ENCODE measurements at places on chromosomes 6 and 20. TPM values are rescaled to one million over a fixed set of nuclear protein-coding genes. Genes with fewer than 3 reads are reported as not detected.

The PTGIS gene
- 77.7 TPM for total RNA-seq

The TTLL9 gene
- total RNA-seq: 1.4 TPM

DNA sequence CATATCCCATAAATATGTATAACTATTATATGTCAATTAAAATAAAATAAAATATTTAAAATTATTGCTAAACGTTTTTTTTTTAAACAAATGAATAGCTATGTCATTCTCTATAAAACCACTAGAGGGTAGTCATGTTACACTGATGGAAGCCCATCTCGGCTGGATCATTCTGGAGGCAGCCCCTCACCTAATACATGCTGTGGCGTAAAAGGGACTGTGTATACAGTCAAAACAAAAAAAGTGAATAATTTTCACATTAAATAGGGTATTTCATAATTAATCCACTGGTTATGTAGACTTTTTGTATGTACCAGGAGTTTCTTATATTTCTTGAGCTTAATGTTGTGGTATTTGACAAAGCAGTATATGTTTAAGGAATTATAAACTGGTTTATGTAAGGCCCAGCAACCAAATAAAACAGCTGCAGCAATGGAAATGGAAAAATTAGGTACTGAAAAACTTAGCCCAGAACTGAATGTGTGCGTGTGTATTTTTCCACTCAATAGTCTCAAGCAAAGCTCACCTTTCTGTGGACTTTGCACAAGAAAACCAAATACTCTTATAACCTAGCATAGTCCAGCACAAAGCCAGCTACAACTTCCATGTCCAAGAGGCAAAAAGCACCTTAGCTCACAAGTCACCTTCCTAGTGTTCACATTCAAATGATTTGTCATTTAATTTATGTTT is 81.7 kb downstream of the COL9A1 start:
- DNase-seq: no peak

The DEFB118 gene
- total RNA-seq: not detected

The FARS2 gene
- total RNA-seq: 12.5 TPM

DNA sequence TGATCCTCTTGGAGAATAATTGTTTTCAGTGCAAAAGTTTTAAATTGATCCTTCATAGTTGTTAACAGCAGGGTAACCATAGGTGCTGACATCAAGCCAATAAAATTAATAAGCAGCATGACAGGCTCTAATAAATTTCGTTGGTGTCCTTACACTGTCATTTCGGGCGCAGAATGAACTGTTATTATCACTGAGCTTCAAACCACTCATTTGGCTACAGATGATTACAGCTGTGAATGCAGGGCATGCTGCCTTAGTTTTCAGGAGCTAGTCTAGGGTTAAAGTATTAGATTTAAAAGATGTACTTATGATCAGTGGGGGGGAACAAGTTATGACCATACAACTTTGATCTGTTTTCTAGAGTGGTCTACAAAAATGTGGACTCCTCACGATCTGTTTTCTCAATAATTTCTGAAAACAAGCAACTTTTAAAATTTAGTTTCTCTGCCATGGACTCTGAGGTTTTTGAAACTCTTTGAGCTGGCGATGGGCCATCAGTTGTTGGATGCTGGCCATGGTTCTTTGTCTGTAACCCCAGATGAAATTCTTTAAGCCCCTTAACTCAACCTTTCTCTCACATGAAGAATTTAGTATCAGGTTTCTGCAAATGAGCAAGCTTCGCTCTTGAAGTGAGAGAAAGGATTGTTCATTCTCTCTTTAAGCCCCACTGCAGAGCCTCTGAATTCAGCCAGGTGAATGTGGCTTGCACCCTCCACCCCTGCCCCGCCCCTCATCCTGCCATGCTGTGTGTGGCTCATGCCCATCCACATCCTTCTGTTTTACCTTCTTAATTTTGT is 99.1 kb upstream of the MTHFD1L start:
- no peak for DNase-seq

DNA sequence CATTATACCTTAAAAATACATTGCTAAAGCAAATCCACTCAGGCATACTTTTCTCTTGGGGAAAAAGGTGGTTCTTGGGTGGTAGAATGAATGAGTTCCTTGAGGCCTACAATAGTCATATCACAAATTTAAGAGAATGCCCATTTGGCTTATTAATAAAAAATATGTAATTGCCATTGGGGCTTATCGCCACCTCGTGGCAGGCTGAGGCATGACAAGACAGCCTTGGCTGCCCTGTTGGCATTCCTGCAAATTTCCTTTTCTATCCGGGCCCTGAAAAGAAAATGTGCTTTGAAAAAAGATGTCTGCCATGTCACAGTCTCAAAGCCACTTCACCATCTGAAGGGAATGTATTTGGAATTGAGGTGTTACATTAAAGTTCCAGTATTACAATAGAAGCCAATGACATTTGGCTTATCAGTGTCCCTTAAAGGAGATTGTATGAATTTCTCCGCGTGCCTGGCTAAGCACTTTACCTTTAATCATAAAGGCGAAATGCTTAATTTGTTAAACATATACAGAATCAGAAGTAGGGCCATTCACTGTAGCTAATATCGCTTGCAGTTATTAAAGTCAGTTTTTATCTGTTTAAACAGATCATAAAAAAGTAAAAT is 188.3 kb upstream of the ZFP64 start:
- no peak for DNase-seq

The OVOL2 gene
- not detected for total RNA-seq

DNA sequence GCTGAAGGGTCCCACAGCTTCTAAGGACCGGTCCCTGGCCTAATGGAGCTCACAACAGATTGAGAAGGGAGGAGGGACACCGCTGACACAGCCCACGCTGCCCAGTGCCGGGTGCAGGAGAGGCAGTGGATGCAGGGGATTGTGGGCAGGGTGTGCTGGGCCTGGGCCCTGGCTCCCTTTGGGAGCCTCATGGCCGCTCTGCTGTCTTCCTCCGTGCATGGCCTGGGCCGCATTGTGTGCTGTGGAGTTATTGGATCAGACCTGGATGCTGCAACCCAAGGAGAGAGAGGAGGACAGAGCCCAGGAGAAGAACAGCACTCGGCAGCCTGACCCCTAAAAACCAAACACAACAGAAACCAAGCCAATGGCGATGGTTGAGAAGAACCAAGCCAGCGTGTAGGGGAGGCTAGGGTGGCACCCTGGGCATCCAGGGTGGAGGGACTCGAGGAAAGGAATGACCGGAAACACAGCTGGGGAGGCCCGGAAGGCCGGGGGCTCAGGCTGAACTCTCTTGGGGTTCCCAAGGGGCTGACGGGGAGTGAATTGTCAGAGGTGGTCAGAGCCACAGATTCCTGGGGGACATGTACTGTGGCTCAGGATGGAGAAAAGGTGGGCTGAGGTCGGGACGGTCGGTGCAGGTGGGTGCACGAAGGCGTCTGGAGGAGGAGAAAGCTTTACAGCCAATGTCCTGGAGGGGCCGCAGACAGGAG is 41.0 kb downstream of the ERMARD start:
- no peak for DNase-seq

DNA sequence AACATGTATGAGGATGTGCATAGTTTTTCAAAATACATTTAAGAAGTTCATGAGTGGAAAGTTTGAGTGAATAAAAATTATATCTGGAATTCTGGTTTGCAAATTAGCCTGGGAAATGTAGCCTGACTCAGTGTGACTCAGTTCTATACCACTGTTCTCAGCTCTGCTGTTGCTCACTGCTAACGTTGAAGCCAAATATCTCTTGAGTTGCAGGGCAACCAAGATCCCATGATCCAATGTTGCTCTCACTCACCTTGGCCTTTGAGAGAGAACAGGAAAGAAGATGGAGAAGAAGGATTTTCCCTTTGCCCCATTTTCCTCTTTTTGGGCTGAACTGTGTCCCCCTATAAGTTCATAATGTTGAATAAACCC is 28.9 kb downstream of the PSMB9 start:
- no peak for DNase-seq

- DNase-seq: no peak
Observed at GRCh38 chr6:133953634-133954415, 801 bp downstream of the TBPL1 start.

- no peak for DNase-seq
Observed at GRCh38 chr6:125346926-125347563, 45.3 kb upstream of the HDDC2 start.

DNA sequence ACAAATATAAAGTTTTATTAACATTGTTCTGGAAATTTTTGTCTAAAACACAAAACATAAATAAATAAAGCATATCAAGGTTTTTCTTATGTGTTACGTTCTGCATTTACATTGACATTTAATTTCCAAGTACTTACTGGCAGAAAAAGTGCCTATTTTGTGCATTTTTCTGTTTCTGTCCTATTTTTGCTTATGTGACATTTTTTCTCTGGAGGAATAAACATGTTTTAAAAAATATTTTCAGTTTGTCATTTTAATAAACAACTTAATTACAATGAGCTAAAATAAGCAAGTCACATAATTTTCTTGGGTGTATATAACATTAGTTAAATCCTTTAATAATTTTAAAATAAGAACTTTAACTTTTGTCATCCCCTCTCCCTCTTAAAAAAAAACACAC is 94.4 kb upstream of the HS3ST5 start:
- no peak for DNase-seq

- DNase-seq: no peak
Observed at GRCh38 chr20:3796477-3797225, 541 bp downstream of the CDC25B start.

- no peak for DNase-seq
Observed at GRCh38 chr20:24407151-24407550, 62.3 kb upstream of the SYNDIG1 start.

GRCh38 chr20:57567471-57568079 is 6.7 kb downstream of the PCK1 start:
- no peak for DNase-seq

DNA sequence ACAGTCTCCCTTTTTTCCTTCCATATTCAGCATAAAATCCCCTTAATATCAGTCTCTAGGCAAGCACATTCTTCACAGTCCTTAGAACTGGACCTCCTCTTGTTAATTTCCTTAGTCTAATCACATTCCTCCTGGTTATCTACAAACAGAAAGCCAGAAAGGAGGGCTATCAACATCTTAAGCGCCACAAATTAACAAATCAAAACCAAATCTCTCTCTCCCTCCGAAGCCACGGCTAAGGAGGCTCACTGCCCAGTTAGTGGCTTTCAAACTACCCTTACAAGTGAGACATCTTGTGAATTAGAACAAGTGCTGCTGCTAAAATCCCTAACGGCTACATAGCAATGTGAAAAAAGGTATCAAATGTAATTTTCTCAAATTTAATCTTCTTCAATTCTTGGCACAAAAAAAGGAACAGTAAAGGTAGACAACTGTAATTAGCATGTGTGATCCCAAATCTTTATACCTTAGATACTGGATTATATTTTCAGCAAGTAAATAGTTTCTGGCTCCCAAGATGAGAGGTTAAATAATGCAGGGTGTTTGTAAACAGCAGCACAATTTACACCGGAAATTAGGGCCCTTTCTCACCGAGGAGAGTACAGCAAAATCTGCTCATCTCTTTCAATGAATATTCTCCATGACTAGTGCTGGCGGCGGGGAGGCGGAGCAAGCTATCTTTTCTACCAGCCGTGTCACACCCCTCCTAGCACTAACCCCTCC is 1.4 kb upstream of the TRIM39 start:
- DNase-seq: peak; percentile 42

DNA sequence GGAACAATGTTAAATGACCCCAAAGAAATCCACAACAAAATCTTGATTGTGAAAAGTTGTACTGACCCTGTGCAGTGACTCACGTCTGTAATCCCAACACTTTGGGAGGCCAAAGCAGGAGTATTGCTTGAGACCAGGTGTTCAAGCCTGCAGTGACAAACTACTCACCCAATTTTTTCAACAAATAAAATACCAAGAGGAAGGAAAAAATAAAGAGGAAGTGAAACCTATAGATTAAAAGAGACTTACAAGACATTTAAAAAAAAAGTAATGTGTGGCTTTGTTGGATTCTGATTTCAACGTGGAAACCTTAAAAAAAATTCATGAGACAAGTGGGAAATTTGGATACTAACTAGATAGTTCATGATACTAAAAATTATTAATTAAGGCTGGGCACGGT is 31.9 kb downstream of the GINS1 start:
- no peak for DNase-seq

- peak; percentile 25 for DNase-seq
Observed at GRCh38 chr20:10218536-10219451, at the start of gene SNAP25. Gene SNAP25 (plus strand): TSS chr20:10218830. CDS start chr20:10275492, 56,662 bp downstream.

- no peak for DNase-seq
Observed at GRCh38 chr6:14270142-14270893, 152.7 kb downstream of the CD83 start.

DNA sequence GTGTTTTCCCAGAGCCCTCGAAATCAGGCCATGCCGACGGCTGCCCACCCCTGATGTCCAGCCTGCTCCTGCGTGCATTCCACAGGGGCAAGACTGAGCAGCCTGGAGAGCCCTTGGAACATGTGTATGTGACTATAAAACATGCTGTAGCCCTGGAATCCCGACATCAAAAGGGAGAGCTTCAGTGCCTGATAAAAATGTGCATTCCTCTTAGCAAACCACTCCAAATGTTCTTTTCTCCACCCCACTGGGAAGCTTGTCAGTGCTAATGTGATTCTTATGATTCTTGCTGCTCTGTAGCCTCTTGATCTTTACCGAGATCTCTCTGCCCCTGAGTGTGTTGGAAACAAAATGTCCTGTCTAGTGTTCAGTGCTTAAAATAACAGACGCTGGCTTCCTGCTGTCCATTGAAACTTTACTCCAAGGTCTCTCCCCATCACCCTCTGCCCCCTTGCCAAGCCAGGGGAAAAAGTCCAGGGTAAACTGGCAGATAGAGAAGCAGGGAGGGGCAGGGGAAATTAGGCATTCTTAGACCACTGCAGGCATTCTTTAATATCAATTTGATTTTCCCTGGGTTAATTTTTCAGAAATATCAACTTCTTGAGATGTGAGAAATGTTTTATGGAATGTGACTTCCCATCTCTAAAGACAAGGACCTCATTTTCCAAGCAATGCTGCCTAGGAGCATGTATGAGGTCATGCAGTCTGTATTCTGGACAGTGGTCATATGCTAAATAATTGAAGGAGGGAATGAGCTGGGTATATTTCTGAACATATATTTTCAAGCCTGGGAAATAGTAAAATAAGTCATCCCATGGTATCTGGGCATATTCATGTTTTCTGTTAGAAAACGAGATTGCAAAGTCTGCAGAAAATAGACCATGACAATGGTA is 73.8 kb upstream of the ISM1 start:
- no peak for DNase-seq

- no peak for DNase-seq
Observed at GRCh38 chr6:29757701-29758293, 34.6 kb downstream of the HLA-F start.

Measured in omental fat pad (tissue), 4 donors.